ENCODE measurements at places on chromosomes 12 and 14.

- DNase-seq: no peak
These were observed 41.6 kb downstream of the FBXO21 start for GRCh38 chr12:117148642-117149041.

DNA sequence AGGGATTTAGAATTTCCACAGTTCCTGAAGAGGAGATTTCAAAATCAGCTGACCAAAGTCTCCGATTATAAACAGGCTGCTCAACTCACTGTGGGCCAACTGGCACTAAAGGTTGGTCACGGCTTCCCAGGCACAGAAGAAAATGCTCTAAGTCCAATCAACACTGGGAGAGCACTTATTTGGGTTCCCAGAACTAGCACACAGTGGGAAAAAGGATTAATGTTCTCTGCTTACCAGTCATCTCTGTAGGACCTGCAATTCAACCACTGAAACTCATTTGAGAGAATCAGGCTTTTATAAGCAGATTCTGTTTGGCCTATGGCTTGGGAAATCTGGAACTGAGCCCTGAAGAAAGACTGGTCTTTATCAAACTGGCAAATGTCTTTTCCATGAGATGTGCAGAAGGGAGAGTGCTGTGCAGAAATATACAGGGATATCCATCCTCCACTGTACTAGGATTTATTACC is 49.4 kb downstream of the ABCC9 start:
- no peak for DNase-seq

GRCh38 chr12:46260124-46260912 is 8.5 kb downstream of the SLC38A1 start:
- no peak for DNase-seq

DNA sequence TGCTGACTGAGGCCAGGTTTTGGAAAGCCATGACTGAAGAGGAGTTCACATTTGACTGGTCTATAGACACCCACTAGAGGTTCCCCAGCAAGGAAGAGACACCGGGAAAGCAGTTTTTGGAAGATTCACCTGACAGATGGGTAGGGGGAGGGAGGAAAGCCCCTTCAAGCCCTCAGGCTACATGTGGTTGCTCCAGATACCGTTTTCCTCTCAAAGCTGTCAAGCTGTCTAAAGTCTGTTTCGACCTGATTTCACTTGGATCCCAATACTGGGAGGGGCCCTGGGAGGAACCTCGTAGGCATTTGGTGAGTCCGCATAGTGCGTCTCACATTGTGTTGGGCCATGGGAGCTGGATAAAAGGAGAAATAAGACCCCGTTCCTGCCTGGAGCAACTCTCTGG is 1.7 kb upstream of the LRP1 start:
- DNase-seq: no peak

GRCh38 chr14:104286086-104286485 is 147.7 kb downstream of the KIF26A start:
- DNase-seq: no peak

GRCh38 chr12:62581288-62582064 is 114.8 kb downstream of the MON2 start:
- DNase-seq: no peak

GRCh38 chr12:80761838-80762237 is 45.1 kb downstream of the MYF5 start:
- no peak for DNase-seq

GRCh38 chr12:55626154-55626553 is 10.5 kb upstream of the OR10P1 start:
- DNase-seq: no peak

- no peak for DNase-seq
These were observed 11.4 kb downstream of the PACS2 start for GRCh38 chr14:105325716-105326567.

All from activated naive CD4-positive, alpha-beta T cell (primary cell).